HuH-7.5 (cell line): ENCODE measurements at places on chromosomes 7 and 10.

DNA sequence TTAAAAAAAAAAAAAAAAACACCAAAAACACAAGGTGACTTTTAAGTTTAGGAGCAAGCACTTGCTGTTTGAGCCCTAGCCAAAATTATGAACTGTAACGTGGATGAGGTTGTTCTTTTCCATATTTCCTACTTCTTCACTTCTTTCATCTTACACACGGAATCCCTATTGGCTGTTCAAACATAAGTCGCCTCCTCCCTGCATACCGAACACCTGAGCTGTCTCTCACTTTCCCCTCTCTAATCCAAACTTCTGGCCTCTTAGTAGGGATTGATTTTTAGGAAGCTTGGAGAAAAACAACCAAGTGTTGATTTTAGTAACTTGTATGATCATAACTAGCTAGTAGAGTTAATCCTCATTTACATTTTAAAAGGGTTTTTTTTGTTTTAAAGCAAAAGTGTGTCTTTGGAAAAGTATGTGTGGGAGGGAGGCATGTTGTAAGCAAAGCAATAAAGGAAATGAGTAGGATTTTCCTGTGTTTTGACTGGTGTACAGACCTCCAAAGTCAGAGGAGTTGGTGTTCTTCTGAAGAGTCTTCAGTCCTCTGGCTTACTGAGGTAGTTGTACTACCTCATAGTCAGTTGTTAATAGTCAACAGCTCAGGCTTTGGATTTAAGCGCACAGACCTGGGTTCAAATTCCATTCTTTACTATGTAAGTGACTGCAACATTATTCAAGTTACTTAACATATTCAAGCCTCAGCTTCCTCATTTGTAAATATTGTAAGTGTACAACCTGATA lies 39.3 kb downstream of the RABGEF1 start:
- no peak for DNase-seq

GRCh38 chr10:132706701-132707100 lies 79.2 kb downstream of the NKX6-2 start:
- no peak for DNase-seq

- DNase-seq = no peak
Observed at GRCh38 chr7:108222236-108222892, 92.2 kb upstream of the LAMB4 start.

- DNase-seq = no peak
Observed at GRCh38 chr7:128247640-128248194, 6.6 kb downstream of the LEP start.

DNA sequence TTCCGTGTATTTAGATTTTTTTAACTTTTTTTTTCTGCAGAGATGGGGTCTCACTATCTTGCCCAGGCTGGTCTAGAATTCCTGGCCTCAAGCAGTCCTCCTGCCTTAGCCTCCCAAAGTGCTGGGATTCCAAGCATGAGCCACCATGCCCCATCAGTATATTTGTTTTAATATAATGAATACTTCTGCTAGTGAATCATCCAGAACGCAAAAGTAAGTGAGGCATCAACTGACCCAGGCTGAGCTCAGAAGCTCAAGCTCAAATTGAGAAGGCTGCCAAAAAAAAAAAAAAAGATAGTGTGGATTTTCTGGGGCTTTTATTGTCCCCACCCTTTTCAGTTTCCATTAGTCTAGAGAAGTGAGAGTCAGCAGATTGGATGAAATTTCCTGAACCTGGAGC lies 39.0 kb upstream of the TECTB start:
- DNase-seq = no peak

- DNase-seq = no peak
Observed at GRCh38 chr7:45181991-45182855, 24.6 kb downstream of the RAMP3 start.

DNA sequence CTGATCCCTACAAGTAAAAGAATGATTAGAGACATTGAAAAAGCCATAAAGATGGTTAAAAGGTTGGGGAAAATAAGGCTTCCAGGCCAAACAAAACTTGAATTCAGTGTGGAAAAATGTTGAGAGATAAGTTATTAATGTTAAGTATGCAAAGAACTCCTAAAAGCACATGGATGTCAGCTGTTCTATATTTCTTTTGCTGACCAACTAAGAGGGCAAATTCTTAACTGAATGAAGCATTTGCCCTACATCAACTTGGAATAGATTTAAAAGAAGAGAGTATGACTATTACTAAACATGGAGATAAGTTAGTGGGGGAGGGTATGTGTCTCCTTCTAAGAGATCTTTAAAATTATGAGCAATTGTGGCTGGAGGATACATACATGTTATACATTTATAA lies 124.8 kb downstream of the KIAA1217 start:
- no peak for DNase-seq

GRCh38 chr10:91462423-91462822 lies 52.3 kb downstream of the HECTD2 start:
- no peak for DNase-seq

GRCh38 chr7:2272031-2272430 lies 30.0 kb downstream of the NUDT1 start:
- DNase-seq = no peak

- no peak for DNase-seq
Observed at GRCh38 chr10:33799944-33800323, 465.5 kb upstream of the NRP1 start.

DNA sequence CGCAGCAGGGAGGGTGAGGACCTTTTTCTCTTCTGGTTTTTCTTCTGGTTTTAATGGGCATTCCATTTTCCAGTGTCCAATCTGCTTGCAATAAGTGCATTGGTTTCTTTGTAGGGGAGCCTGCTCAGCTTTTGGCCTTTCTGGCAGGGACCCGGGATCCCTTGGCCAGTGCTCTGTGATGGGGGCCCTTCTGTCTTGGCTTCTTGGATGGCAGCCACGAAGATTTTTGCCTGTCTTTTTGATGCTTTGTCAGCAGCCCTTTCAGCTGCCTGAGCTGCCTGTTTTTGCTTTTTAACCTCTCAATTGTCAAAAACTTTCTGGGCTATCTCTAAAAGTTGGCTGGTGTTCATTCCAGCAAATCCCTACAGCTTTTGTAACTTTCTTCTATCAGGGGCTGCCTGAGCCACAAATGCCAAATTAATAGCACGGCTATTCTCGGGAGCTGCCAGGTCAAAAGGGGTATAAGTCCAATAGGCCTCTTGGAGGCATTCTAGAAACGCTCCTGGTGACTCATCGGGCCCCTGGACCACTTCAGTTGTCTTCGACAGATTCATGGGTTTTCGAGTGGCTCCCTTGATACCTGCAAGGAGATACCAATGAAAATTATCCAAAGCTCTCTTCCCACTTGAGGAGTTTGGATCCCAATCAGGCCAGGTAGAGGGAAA lies 179.9 kb upstream of the MBL2 start:
- no peak for DNase-seq

DNA sequence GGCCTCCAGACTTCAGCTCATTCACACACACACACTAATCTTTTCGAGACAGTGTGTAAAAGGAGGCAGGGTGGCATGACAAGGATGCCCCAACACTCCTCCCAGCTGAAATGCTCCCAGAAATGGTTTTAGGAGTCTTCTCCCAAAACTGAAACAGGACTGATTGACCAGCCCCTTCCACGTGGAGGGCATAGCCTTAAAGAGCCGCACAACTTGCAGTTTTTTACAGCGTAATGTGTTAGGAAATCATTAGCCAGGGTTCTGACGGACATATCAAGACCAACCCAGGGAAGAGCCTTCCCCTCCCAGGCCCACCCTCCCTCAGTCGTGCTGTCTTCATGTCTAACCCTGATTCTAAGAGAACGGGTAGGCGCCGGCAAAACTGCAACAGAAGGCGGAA lies 224.6 kb downstream of the TNS3 start:
- DNase-seq = no peak

GRCh38 chr10:34753014-34753757 lies 61.9 kb downstream of the PARD3 start:
- no peak for DNase-seq

DNA sequence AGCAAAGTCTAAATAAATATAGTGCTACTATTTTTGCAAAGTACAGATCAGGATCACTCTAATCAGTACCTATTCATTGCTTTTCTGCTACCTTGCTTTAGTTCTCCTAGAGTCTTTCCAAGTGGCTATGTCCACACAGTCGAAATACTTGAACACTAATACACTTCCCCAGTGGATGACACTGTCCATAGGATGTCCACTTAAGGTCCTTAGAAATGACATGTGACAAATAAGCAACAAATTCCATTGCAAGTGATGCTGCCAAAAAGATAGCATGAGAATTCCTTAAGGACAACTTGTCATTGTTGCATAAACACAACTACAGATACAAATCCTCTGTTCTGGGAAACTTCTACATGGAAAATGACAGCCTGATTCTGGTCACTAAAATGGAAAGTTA lies 93.6 kb downstream of the ANK3 start:
- no peak for DNase-seq

DNA sequence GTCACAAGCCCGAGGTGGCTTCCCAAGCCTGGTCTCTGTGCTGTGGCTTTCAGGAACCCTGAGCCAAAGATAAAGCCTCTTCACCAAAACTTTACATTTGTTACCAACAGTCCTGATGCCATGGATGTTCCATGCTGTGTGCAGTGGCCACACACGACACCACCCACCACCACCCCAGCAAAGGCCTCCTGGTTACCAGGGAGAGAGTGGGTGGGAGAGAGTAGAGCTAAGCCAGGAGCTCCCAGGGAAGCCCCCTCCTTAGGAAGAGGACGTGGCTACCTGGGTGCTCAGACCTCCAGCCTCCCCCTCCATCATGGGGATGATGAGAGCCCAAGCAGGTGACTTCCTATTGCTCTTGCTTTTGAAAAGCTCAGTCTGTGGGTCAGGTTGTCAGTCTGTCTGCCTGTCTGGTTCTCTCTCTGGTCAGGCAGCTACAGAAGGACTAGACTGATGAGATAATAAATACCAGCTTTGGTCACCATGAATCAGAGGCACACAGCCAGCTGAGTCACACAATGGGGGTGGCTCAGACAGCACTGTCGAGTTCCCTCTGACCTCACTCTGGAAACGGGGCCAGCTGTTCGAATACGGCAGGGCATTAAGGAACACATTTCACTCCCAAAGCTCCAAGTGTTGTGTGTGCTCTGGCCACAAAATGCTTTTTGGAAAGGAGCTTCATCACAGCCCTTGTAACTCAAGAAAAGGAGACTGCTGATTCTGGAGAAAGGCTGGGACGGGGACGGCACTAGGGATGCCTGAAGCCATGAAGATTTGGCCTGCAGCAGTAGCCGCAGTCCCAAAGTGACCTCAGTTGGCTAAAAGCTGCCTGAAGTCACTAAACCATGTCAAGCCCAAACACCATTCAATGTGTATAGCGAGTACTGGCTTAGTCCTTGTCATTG lies 166.0 kb downstream of the FANK1 start:
- DNase-seq = no peak

GRCh38 chr10:84333864-84334451 lies 5.6 kb downstream of the CCSER2 start:
- DNase-seq = no peak

DNA sequence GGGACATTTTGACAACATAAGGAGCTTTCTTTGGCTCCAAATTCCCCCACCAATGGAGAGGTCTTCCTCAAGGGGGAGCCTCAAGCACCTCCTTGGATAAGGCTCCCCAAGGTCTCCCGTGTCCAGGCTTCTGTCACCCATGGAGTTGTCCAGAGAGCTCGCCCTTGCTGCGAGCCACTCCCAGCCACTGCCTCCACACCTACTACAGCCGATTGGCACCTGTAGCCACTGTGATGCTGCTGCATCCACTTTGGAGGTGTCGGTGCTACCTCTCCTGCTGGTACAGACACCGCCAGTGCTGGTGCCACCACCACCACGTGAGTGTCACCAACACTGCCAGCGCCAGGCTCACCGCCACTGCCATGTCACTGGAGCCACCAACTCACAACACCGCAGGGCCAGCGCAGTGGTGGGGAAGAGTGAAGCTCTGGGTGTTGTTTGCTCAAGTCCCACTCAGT lies 22.1 kb upstream of the ENO4 start:
- DNase-seq = no peak

DNA sequence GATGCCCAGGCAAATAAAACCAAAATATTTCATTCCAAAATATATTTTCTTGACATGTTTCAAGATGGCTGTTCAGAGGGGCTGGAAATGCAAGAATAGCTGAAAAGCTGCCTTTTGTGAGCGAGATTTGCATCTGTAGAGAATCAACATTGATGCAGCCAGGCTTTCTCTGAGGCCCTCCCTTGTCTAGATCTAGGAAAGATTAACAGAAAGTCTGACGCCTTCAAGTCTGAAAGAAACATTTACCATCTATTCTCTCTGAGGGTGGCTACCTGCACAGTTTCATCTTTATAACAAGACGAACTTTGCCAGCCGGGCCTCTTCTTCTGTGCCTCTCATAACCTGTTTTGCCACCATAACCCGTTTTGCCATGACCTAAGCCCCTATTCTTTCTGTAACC lies 170.2 kb downstream of the AKR1D1 start:
- DNase-seq = no peak

DNA sequence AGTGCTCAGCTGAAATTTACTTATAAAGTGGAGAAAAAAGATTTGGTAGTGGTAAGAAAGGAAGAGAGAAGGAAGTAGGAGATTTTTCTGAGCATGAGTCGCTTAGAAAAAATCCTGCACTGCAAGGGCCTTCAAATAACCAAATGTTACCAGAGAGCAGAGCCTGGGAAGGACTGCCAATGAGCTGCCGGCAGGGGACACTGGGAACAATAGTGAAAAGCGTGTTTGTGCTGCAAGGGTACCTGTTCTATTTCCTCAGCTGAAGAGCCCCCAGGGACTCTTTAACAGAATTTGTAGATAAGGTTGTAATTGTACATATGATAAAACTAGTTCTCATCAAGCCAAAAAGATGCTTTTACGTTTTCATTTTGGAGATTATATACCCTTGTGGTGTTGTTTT lies 696.3 kb upstream of the C7orf33 start:
- DNase-seq = no peak

DNA sequence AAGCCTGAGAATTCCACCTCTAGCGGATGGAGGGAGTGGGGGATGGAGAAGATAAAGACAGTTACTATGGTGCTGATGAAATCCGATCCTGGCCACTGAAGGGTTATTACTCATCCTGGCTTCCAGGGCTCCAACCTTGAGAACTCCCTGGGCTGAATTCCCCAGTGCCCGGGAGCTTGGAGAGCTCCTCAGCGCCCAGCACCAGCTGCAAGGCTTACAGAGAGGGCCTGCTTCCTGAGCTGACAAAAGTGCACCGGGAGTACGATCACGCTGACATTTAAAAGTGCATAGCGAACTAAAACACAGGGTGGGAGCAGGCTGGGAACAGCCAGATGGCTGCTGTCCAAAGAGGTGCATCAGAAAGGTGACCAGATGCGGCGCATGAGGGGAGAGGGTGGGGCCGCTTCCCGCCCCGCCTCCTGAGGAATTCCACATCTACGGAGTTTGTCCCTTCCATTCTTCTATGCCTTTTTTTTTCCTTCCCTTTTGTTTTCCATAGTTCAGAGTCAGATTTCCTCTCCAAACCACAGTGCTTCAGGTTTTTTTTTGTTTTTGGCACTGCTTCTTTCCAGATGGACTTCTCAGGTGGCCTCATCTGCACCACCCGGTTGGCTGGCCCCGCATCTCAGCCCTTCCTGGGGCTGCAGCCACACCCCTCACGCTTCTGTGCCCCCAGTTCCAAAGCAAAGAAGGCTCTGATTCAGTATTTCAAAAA lies 62.4 kb upstream of the MKRN1 start:
- peak; percentile 34 for DNase-seq

DNA sequence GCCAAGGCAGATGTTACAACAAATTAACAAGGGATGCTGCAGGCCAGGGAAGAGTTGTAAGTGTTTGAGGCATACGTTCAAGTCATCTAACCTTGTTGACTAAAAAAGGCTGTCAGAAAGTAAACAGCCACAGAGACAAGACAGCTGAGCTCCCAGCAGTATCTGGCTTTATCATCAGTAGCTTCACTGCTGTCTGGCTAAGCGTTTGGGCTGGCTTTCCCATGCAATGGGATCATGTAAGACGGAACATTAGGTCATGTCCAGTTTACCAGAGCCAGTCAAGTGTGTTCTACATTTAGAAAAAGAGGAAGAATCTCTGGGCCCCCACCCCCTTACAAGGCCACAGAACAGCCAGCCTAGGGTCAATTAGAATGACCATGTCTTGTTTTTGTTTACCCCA lies 51.3 kb upstream of the GSAP start:
- DNase-seq = no peak
